ENCODE measurements at places on chromosomes 7 and 10.
A peak's percentile ranks its signal among the peaks of the same experiment; 100 is the strongest.

GRCh38 chr7:84780158-84781124, 406.4 kb downstream of the SEMA3D start:
- DNase-seq: no peak

DNA sequence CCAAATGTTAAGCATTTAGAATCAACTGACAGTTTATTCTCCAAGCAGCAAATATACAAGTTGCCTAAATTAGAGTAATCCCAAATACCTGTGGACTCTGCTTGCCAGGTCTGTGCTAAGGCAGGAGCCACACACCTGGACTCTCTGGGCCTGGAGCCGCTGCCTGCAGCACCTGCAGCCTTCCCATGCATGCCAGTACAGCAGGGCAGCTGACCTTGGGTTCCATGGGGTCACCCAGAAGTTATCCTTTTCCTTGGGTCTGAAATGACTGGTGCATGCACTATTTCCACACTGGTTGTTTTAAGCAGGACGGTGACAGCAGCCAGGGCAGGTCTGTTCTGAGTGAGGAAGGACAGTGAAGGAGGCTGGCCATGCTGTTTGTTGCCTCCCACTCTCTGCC, 573.2 kb downstream of the GLRX3 start:
- DNase-seq: no peak

- DNase-seq: no peak
Measured at GRCh38 chr10:34539533-34540315, 275.4 kb downstream of the PARD3 start.

DNA sequence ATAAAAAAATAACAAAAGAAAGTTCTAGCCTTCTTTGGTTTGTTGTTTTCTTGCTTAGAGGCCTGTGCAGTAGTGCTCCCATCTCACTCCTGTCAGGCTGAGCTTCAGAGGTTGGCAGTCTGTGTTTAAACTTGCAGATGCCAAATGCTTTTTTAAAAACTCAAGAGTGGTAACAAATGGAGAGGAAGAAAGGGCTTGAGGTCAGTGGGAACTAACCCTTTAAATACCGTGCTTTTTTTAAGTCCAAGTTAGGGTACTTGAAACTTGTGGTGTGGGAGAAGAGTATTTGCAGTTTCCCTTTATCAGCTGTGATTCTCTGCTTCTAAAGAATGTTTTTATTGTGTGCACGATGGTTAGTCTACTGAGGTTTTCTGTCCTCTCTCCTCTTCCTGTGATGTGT, 29.4 kb downstream of the ZRANB1 start:
- DNase-seq: no peak

GRCh38 chr7:2451171-2452073, 24.8 kb downstream of the GRIFIN start:
- peak; percentile 99 for DNase-seq

- no peak for DNase-seq
Measured at GRCh38 chr10:98168147-98168546, 33.7 kb downstream of the R3HCC1L start.

DNA sequence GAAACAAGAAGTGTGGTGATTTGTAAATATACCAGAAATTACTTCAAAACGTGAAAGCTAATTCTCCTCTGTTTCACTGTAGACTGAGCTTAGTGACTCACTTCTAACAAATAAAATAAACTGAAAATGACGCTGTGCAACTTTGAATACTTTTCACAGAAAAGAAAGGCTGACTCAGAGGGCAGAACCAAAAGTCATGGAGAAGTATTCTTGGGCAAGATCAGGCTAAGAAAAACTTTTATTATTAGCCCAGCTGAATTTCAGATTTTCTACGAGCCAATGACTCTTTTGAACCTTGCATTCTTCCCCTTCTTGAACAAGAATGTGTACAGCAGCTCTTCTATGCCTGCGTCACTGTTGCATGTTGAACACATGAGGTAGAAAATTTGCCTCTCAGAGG, 527.3 kb upstream of the GHITM start:
- DNase-seq: no peak

GRCh38 chr10:97067716-97068391, 117.9 kb downstream of the SLIT1 start:
- no peak for DNase-seq

GRCh38 chr10:51405580-51406351, 293.6 kb downstream of the CSTF2T start:
- DNase-seq: no peak

GRCh38 chr10:29917311-29917710, 142.1 kb downstream of the JCAD start:
- DNase-seq: no peak

- no peak for DNase-seq
Measured at GRCh38 chr10:110618230-110618610, 25.9 kb upstream of the RBM20 start.

- DNase-seq: peak; percentile 81
Measured at GRCh38 chr10:31099664-31100063, 68.0 kb upstream of the ZNF438 start.

DNA sequence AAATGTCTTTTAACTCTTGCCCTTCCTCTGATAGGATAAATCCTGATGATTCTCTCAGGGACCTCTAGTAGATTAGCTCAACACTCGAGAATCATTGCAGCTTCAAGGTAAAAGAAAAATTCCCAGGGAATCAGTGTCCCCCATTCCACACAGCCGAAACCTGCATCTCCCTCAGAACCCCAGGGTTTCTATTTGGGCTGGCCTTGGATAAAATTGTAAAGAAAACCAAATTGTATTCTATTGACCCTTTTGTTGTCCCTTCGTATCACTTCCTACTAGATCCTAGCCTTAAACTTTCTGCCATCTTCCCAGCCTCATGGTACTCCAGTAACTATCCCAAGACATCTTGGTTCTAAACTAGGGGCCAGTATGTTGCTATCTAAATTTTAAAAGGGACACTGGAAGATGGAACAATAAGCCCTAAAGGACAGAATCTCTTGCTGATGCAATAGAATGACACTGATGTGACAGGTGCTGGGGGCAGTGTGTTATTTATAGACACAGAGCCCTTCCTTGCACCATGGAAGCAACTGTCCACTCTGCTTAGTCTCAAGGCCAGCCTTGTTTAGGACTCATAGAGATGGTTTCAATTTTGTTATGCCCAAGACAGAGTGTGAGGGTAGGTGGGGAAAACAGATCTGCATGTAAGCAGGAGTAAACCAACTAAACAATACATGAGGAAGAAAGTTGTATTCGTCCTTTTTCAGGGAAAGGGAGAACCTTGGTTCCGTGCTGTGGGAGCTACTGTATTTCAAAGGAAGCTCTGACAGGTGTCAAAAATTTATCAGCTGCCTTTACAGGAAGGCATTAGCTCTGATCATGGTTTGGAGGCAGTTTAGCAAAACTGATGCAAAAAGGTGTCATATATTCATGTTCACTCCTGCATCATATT, 7.6 kb downstream of the ASB15 start:
- DNase-seq: no peak

DNA sequence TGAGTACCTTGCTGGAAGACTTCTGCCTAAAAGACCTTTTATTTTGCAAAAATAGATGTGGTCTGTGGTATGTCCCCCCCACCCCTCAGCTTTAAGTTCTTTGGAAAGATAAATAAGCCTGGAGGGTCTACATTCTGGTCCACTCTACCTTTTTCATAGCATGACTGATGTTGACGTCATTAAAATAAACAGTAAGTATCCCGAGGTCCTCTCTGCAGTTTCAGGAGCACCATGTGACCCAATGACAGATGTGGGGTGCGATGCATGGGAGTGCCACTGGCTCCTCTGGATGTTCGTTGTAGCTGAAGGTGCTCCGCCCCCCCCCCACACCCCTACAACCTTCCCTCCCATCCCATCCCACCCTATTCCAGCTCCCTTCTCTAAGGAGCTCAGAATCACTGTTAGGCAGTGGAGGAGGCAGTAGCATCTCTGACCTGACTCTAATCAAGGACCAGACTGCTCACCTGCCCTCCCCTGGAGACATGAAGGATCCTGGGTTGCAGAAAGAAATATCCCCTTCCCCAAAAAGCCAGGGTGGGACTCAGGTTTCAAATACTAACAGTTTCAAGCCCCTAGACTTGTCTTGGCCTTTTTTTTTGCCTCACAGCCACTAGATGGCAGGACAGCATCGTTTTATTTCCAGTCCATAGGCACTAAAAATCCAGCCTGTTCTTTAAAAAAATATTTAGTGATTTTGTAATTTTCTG, 25.1 kb downstream of the CASP7 start:
- DNase-seq: peak; percentile 14

- DNase-seq: no peak
Measured at GRCh38 chr10:12808014-12808613, 193.4 kb downstream of the CCDC3 start.

- no peak for DNase-seq
Measured at GRCh38 chr7:128066858-128067257, 35.6 kb upstream of the LRRC4 start.

GRCh38 chr7:106895246-106895864, 30.3 kb downstream of the PIK3CG start:
- DNase-seq: no peak

DNA sequence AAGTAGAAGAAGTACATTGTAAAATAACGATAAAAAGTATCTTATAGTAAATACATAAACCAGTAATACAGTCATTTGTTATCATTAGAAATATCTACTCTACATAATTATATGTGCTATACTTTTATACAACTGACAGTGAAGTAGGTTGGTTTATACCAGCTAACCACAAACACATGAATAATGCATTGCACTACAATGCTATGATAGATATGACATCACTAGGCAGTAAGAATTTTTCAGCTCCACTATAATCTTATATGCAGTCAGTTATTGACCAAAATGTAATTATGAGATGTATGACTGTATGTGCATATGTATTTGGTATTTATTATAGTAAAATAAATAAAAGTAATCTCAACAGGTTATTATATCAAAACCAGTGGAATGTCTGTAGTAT, 23.4 kb upstream of the SGCE start:
- no peak for DNase-seq

GRCh38 chr7:127968547-127968946, 62.7 kb downstream of the LRRC4 start:
- DNase-seq: no peak
